ENCODE measurements at places on chromosomes 6 and 20. TPM values are rescaled to one million over a fixed set of nuclear protein-coding genes. Genes with fewer than 3 reads are reported as not detected.

DNA sequence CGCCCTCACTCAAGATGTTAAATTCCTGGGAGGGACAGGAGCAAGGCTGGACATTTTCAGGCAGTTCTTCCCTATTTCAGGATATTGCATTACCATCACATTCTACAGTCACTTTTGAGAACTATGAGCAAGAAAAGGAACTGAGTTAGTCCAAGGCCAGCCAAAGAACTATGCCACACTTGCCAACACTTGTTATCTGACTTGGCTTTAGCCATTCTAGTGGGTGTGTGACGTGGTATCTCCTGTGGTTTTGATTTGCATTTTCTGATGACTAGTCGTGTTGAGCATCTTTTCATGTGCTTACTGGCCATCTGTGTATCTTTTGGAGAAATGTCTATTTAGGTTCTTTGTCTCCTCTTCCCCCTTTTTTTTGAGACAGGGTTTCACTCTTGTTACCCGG is 12.0 kb downstream of the XRN2 start:
- no peak for DNase-seq

DNA sequence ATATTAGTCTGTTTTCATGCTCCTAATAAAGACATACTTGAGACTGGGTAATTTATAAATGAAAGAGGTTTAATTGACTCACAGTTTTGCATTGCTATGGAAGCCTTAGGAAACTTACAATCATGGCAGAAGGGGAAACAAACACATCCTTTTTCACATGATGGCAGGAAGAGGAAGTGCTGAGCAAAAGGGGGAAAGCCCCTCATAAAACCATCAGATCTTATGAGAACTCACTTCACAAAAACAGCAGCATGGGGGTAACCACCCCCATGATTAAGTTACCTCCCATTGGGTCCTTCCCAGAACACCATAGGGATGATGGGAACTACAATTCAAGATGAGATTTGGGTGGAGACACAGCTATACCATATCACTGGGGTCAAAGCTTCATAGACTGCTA is 254.2 kb downstream of the ERMARD start:
- no peak for DNase-seq

GRCh38 chr20:36591281-36591680 is 14.3 kb upstream of the RAB5IF start:
- no peak for DNase-seq

- DNase-seq: peak; percentile 78
These were observed 2.7 kb downstream of the BMP2 start for GRCh38 chr20:6769903-6770785.

Gene CRISP2
- total RNA-seq: not detected
